ENCODE measurements at places on chromosomes 12 and 14. TPM values are rescaled to one million over a fixed set of nuclear protein-coding genes. Genes with fewer than 3 reads are reported as not detected.

Gene CLEC4E
- 0.26 TPM for total RNA-seq

Gene HDAC7
- total RNA-seq, result 64.7 TPM

Gene CLEC6A
- not detected for total RNA-seq

Gene SIX1
- 4.8 TPM for total RNA-seq

Gene CABP1
- total RNA-seq, result 0.22 TPM

Gene DDN
- 0.56 TPM for total RNA-seq

Gene FAM186B
- total RNA-seq, result 0.11 TPM

Gene ITGA5
- total RNA-seq, result 184 TPM

Measured in A549 treated with ZK216348 at 1 μM for 4 hours (cell line).